ENCODE measurements at places on chromosomes 5 and 9. TPM values are rescaled to one million over a fixed set of nuclear protein-coding genes. Genes with fewer than 3 reads are reported as not detected.

The MYO10 gene
- total RNA-seq: 24.1 TPM

The KIF24 gene
- 2.6 TPM for total RNA-seq

The NUTM2F gene
- total RNA-seq: not detected

The PPP1R26 gene
- 14.7 TPM for total RNA-seq

The MSMP gene
- total RNA-seq: not detected

The CAMK4 gene
- total RNA-seq: 12.0 TPM

The GRIA1 gene
- 0.72 TPM for total RNA-seq

The LCN12 gene
- total RNA-seq: not detected

The IFNA16 gene
- total RNA-seq: 0.72 TPM

The TLR4 gene
- 14.7 TPM for total RNA-seq

The C5orf63 gene
- 8.2 TPM for total RNA-seq

The HAVCR1 gene
- not detected for total RNA-seq

The GAPT gene
- 11.8 TPM for total RNA-seq

The SHOC1 gene
- 3.6 TPM for total RNA-seq

Data from umbilical cord (tissue), 2 donors.